ENCODE measurements at places on chromosomes 16 and 17.
A peak's percentile ranks its signal among the peaks of the same experiment; 100 is the strongest.

DNA sequence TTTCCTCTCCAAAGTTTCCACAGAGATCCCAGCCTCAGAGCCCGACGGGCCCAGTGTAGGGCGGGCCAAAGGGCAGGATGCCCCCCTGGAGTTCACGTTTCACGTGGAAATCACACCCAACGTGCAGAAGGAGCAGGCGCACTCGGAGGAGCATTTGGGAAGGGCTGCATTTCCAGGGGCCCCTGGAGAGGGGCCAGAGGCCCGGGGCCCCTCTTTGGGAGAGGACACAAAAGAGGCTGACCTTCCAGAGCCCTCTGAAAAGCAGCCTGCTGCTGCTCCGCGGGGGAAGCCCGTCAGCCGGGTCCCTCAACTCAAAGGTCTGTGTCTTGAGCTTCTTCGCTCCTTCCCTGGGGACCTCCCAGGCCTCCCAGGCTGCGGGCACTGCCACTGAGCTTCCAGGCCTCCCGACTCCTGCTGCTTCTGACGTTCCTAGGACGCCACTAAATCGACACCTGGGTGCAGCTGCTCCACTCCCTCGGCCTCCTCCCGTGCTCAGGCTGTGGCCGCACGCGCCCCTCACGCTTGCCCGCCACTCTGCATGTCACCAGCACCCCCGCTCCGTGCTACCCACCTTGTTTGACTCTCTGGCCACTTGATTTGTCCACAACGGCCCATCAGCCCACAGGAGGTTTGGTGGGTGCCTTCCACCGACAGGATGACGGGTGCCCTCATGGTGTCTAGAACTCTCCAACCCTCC, 15.3 kb upstream of the STH start:
- no peak for DNase-seq

- no peak for DNase-seq
These were observed 60.6 kb upstream of the CMIP start for GRCh38 chr16:81384006-81384405.

- DNase-seq: no peak
These were observed 235.1 kb downstream of the CEP112 start for GRCh38 chr17:65956814-65957213.

- no peak for DNase-seq
These were observed 77.3 kb upstream of the NLRP1 start for GRCh38 chr17:5661491-5662125.

DNA sequence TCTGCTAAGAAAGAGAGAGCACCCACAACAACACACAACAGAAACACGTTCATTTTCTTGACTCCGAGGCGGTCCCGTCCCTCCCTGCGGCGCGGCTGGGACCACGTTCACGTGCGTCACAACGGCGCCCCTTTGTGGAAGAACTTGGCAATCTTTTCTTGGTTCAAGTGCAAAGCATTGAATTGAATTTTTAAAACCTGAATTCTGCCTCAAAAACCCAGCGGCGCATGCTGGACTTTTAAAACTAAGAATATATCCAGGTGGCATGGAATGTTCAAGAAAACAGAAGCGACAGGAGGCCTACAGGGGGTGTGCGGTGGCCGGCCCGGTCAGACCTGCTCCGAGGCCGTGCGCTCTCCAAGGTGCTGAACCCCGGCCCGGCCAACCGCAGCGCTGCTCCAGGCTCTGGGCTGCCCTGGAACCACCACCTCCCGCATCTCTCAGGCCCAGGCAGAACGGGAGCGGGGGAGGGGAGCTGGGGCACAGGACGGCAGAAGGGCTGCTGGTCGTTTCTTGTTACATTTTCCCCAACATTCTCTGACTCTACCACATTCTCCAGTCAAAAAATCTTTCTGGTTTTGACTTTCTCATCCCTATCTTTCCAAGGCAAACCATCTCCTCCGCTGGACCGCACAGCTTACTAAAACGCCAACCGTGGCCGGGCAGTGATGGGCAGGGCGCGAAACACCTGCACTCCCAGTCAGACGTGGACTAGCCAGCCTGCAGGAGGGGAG, 3.4 kb upstream of the HEXD start:
- DNase-seq: peak; percentile 83

DNA sequence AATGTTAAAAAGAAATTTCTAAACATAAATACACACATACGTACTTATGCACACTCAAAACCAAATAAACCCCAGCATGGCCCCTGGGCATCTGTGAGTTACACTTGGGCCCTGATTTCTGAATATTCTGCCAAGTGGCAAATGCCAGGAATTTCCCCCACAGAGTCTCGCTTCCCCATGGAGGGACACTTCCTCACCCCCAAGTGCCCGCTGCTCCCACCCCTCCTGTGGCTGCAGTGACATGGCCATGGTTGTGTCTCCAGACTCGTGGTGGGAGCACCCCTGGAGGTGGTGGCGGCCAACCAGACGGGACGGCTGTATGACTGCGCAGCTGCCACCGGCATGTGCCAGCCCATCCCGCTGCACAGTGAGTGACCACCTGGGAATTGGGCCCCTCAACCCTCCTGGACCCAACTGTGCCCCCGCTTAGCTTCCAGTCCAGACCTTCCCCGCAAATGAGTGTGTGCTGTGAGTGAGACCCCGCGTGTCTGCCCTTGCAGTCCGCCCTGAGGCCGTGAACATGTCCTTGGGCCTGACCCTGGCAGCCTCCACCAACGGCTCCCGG, 4.0 kb downstream of the ITGAD start:
- no peak for DNase-seq

DNA sequence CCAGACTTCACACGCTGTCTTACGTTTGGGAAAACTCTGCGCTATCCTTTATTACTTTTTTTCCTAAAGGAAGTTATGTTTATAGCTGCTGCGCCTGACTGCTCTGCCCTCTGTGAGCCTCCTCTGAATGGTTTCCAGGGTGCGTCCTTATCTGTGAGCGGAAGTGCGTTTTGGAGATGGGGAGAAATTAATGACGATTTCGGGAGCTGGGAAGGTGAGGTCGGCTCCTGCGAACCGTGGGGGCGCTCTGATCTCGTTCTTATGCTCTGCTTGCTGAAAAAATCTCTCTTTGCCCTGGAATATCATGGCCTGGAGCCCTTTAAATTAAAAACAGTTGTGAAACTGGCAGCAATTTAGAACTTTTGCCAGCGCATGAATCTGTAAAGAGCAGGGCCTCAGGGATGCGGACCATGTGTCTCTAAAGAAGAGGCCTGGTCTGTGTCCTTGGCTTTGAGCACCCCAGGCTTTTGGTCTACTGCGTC, 135.7 kb upstream of the ZFHX3 start:
- no peak for DNase-seq

DNA sequence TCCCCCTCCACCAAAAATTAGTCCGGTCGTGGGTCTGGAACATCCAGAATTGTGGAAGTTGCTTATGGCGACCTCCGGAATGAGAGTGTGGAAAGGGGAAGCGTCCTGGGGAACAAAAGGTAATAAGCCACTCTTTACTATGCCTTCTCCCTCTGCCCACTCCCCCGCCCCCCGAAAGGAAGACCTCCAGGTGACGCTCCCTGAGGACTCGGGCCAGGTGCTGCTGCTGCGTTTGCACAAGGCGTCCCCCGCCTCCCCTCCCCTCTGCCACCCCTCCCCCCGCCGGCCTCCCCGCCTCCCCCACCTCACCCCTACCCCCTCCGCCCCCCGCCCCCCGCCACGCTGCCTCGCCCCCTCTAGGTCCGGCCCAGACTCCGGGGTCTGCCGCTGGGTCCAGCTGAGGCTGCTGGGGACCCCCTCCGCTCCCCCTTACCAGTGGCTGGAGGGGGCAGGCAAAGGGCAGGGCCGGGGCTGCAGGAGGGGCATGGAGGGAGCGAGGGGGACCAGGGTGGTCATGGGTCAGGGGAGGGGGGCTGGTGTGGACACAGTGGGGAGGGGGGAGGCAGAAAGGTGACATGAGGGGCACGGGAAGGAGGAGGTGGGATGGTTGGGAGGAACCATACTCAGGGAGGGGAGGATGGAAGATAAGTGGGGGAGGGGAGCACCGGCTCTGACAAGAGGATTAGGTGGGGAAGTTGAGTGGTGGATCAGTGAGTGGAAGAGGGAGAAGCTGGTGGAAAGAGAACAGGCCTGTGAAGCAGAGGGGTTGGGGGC, 23.6 kb downstream of the ALOX12B start:
- DNase-seq: no peak

DNA sequence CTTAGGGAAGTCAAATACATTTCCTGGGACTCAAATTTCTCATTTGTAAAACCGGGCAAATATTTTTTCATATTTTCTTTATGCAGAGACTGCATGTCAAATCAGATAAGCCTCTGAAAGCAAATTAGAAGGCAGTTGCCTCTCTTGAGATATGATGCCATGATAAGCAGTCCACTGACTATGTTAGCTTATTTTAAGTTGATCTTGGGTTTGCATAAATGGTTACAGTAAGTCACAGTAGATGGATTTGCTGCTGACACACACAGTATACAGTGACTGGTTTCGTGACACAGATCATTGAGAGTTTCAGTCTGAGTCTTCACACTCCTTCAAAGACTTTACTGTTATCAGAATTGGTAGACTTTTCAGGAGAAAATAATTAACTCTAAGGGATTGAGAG, 927.6 kb upstream of the CDH8 start:
- DNase-seq: no peak

- DNase-seq: no peak
These were observed 65.9 kb downstream of the SPACA3 start for GRCh38 chr17:33057564-33057963.

GRCh38 chr17:32933881-32934280, 5.9 kb downstream of the TMEM98 start:
- no peak for DNase-seq

DNA sequence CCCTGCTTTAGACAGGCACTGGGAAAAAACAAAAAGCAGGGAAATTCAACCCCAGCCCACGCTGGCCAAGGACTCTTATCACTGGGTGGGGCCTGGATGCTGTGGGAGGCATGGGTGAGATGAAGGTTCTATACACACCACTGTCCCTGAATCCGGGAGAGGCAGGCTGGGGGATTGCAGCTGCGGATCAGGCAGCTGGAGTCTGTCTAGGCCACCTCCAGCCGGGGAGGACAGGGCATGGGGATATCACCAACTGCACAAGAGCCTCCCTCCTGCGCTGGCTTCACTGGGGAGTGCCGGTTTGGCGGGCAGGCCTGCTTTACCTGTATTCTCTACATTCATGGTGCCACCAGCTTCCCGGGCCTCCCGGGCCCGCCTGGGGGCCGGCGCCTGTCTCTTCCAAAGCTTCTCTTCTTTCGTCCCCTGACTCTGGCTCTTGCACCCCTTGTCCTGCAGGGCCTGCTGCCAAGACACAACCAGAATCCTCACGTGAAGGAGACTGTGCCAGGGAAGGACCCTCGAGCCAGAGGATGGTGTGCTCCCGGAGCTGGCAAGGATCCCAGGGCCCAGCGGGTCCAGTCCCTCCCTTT, 13.9 kb downstream of the KIFC3 start:
- no peak for DNase-seq

DNA sequence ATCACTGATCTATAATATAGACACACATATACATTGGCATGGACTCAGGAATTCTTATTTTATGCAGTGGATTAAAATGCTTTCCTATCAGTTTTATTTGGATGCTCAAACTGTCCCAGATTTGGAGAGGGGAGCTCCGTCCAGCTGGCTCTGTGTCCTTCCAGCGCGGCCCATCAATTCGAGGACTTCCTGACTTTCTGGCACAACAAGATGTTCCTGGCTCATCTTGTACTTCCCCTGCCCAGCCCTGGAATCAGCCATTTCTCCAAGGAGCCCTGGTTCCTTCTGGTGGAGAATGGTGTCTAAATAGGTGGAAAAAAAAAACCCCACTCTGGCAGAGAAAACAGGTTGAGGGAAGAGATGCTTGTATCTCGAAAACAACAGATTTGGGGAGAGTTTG, 94.5 kb downstream of the CRISPLD2 start:
- DNase-seq: no peak

DNA sequence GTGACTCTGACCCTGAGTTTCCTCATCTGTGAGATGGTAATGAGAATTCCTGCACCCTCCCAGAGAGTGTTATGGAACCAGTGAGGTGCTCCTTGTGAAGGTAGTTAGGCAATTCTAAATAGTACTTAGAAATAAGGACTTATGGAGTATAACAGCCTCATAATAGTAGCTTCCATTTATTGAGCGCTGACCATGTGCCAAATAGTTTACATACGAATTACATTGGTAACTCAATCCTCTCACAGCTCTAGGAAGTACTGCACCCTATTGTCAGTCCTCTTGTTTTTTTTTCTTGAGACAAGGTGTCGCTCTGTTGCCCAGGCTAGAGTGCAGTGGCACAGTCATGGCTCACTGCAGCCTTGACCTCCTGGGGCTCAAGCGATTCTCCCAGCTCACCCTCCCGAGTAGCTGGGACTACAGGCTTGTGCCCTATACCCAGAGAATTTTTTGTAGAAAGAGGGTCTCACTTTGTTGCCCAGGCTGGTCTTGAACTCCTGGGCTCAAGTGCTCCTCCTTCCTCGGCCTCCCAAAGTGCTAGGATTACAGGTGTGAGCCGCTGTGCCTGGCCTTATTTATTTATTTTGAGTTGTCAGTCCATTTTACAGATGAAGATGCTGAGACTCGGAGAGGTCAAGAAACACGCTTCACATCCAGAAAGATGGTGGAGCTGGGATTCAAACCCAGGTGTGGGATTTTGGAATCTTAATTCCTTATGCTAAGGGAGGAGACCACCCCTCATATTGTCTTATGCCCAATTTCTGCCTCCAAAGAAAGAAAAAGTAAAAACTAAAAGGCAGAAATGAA, 2.9 kb downstream of the TNS4 start:
- no peak for DNase-seq

DNA sequence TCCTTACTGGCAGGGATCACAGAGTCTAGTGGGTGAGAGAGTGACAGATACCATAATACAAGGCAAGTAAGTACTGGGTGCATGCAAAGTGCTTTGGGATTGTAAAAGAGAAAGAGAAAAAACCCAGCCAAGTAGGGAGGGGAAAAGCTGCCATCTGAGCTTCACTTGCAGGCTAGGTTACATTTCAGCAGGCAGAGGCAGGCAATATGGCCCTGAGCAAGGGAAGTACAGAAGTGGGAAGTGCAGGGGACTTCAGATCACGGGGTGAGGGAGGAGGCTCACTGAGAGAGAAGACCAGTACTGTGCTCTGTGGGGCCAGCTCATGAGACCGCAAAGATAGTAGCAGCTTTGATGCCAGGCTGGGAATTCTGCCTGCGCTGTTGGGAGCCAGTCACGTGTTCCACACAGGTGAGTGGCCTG, 230.6 kb downstream of the MSI2 start:
- DNase-seq: no peak

DNA sequence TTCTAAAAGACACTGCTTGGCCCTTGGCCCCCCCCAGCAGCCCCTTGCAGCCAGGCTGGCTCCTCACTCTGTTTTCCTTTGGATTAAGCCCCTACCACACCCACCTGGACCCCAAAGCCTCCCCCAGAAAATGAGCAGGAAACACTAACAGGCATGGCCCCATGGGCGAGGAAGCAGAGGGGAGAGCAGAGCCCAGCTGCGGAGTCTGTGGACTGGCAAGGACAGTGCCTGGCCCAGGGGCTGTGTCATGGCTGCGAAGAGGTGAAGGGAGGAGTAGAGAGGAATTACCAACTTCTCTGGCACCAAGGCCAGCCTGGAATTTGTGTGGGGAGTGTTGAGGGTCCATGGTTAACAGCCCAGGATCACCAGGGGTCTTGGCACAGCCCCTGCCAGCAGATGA, 47.4 kb downstream of the MRC2 start:
- no peak for DNase-seq

- DNase-seq: peak; percentile 79
These were observed 7.2 kb downstream of the SUPT4H1 start for GRCh38 chr17:58344791-58345157.

- DNase-seq: no peak
These were observed 87.9 kb upstream of the TOB1 start for GRCh38 chr17:50953831-50954601.
